Psoas muscle (tissue), 8 donors: ENCODE measurements at places on chromosomes 2 and 18. TPM values are rescaled to one million over a fixed set of nuclear protein-coding genes. Genes with fewer than 3 reads are reported as not detected.

Gene RUFY4
- not detected for total RNA-seq

DNA sequence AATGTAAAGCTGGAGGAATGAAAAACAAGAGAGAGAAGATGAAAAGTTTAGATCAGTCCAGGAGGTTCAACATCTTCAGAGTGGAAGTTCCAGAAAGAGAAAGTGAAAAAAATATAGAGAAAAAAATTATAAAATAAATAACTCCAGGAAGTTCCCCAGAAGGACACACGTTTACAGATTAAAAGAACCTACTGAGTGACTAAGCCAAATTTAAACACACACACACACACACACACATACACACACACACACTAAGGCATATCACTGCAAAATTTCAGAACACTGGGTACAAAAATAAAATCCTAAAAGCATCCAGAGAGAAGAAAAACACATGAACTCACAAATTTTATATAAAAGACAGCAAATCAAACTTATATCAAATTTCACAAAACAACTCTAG, 85.9 kb upstream of the PMAIP1 start:
- no peak overlapping the region for H3K4me3 ChIP-seq
- no peak overlapping the region for H3K27ac ChIP-seq
- no peaks in the 10 kb centered on the region for H3K4me1 ChIP-seq

GRCh38 chr2:109720380-109721106, 73.6 kb upstream of the RGPD5 start:
- no peak for DNase-seq
- no peak overlapping the region for H3K27ac ChIP-seq
- no peaks in the 10 kb centered on the region for H3K36me3 ChIP-seq
- no peaks in the 10 kb centered on the region for H3K27me3 ChIP-seq
- peaks cover 4% of the 10 kb centered on the region for H3K4me1 ChIP-seq
- H3K4me3 ChIP-seq, result no peak overlapping the region

Gene SRBD1
- total RNA-seq, result 4.6 TPM

- no peak for DNase-seq
- H3K4me1 ChIP-seq, result no peaks in the 10 kb centered on the region
- H3K4me3 ChIP-seq, result no peak overlapping the region
Observed at GRCh38 chr2:44142306-44142705, 26.4 kb upstream of the PPM1B start.

DNA sequence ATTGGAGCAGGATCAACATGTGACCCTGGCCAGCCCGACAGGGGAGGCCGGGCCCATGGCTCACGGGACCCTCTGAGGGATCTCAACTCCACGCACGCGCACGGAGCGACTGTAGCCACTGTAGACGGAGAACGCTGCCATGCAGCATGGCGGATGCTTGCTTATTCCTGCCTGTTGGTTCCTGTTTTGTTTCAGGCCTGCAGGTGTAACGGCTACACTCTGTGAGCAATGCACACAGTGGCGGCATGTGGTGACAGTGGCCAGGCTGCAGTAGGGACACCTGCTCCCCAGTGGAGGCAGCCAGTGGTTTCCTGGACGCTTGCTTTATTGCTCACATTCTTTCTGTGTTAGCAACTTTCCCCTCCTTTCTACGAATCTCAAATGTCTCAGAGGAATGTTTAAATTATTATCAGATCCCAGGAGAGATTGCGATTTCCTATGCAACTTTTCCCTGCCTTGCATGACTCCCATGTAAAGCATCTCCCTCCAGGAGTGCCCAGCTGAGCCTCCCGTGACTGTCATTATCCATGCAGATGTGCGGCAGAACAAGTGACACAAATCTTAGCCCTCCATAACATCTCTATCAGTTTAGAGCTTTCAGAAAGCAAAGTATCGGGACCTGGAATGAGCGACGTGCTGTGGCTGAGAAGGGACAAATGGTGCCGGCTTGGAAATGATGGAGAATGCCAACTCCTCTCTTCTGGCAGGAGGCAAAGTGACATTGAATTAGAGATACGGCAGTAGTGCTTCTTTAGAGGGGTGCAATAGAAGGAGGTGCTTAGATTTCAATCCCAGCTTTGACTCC, 209.7 kb downstream of the ASB1 start:
- no peak for DNase-seq
- no peaks in the 10 kb centered on the region for H3K27me3 ChIP-seq
- H3K4me3 ChIP-seq, result no peak overlapping the region
- no peak overlapping the region for H3K27ac ChIP-seq
- H3K4me1 ChIP-seq, result no peaks in the 10 kb centered on the region

- H3K4me3 ChIP-seq, result no peak overlapping the region
- no peak overlapping the region for H3K27ac ChIP-seq
- no peak for DNase-seq
- no peaks in the 10 kb centered on the region for H3K4me1 ChIP-seq
Observed at GRCh38 chr2:34368304-34368703, 769.2 kb upstream of the FAM98A start.

Gene SP140L
- 4.0 TPM for total RNA-seq
